Keratinocyte (primary cell): ENCODE measurements at places on chromosomes 12 and 14.

DNA sequence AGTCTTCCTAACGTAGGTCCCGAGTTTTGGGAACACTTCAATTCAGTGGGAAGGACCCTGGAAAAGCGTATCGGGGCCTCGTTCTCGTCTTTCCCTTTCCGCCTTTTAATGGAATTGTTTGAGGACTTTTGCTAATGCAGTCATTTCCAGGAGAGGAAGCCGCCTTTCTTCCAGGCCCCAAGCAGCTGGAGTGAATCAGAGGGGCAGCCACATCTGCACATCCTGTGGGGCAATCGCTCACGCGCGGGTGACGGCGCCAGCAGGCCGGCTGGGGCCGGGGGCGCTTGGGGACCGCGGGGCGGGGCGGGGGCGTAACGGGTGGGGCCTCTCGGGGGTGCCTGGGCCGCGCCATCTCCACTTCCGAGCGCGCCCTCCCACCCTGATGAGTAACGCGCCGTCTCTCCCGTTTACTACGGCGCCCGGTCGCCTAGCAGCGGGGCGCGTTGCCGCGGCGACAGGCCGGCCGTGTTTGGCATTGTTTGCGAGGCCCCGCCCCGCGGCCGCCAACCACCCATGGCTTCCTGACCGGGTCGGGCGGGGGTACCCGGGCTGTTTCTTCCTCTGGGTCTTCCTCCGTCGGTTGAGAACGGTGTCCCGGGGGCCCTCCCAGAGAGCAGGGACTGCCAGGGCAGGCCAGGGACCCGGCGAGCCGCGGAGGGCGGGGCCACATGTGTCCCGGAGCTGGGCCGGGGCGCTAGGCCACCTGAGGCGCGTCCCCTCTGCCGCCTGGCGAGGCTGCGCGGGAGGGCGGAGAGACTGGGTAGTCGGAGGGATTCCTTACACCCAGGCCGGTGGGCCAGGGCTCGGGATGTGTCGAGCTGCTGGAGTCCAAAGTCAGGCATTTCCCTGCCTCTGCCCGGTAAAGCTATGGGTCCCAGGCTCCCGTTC is 2.3 kb downstream of the GSG1 start:
- no peak for DNase-seq

DNA sequence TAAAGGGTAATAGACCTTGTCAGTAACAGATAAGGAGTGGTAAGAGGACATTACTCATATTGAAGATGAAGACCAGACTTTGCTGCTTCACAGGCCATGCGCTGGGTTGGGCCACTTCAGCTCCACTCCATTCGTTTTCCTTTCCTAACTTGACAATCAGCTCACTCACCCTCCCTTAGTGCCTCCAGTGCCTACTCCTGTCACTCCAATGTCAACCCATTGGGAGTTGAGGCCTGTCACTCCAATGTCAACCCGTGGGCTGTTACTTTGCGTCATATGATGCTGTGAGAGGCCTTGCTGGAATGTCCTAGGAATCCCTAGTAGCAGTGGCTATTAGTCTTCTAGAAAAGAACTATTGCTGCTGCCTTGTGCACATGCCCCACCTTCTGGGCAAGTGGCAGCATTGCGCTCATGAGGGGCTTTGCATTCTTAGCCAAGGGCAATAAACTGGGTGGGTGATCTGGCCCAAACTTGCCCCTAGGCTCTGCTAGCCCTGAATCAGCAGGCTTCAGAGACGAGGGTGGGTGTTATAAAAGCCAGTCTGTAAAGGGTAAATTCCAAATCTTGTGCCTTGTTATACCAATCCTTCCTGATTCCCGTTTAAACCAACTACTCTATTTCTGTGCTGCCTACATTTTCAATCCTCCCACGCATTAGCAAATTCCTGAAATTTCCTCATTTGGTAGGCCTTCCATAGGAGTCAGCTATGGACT is 36.1 kb downstream of the BAZ2A start:
- DNase-seq = peak; percentile 32

- no peak for DNase-seq
Measured at GRCh38 chr12:1809591-1810190, 10.7 kb upstream of the LRTM2 start.

- no peak for DNase-seq
Measured at GRCh38 chr14:68527329-68527851, 265.5 kb downstream of the ZFP36L1 start.

- DNase-seq = no peak
Measured at GRCh38 chr12:90124289-90124688, 415.7 kb upstream of the ATP2B1 start.

DNA sequence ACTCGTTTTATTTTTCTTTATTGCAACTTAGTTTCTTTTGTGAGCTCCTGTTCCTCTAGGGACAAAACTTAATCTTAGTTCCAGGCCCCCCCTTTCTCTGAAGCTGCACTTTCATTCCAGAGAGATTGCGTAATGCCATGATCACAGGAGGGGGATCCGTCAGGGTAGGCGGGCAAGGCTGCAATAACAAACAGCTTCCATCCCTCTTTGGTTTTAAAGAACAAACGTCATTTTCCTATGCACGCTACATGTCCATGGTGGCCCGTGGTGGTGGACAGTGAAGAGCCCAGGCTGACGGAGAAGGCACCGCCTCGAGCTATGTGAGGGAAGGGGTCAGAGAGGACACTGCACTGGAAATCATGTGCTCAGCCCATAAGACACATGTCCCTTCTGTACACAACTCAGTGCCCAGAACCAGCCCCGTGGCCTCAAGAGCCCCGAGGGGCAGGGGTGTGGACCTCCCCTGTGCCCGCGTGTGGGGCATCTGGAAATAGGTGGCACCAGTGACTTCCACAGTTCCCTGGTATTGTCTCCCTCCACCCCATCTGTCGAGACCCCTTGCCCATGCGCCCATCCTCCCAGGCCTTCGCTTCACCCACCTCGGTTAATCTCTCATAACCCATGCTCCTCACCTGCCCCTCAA is 161.4 kb downstream of the ADGRD1 start:
- DNase-seq = no peak

- DNase-seq = no peak
Measured at GRCh38 chr12:53068811-53069585, 10.2 kb downstream of the SPRYD3 start.

DNA sequence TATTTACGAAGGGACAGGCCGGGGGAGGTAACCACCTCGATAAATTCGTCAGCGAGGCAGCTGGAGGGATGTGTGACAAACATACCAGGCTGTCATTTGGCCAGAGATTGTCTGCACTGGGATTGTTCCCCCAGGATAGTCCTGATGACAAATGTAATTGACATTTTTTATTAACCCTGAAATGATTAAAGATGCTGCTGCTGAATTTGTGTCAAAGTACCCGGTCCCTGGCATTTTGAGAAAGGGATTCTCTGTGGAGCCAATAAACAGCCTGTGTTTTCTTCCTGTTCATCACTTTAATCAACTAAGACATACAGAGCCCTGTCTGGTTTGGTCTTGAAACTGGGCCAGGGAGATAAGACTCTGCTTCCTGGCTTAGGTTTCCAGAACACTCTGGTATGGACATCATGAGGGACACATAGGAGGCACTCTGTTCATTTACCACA is 117.6 kb downstream of the SLC25A47 start:
- DNase-seq = no peak

- no peak for DNase-seq
Measured at GRCh38 chr12:116433249-116433648, 125.9 kb upstream of the MAP1LC3B2 start.

DNA sequence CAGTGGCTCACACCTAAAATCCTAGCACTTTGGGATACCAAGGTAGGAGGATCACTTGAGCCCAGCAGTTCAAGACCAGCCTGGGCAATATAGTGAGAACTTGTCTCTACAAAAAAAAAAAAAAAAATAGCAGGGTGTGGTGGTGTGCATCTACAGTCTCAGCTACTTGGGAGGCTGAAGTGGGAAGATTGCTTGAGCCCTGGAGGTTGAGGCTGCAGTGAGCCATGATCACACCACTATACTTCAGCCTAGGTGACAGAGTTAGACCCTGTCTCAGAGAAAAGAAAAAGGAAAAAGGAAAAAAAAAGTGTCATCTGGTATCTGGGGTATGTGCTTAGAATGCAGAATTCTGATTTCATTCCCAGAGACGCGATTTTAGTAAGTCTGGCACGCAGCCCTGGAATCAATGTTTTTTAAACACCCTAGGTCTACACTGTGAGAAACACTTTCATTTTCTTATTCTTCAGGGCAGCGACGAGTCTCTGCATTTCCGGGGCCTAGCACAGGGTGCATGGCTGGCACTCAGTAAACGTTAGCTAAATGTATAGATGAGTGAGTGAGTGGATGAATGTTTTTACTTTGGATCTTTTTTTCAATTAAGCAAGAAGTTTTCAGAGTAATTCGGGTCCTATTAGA is 243.8 kb upstream of the PWP1 start:
- no peak for DNase-seq

DNA sequence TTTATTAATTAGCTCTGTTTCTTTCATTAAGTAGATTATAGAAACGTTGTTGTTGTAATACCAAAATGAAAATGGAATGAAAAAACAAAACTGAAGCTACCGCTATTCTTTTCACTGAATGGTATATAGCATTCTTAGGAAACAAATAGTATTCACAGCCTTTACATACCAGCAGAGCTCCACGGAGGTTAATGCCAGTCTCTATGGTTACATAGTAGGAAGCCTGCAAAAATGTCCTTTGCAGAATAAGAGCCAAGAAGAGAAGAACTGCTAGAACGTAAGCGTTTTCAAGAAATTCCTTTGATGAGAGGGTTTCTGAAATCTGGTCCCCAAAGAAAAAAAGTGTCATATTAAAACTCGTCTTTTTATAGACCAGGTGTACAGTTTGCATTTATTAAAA is 30.6 kb downstream of the ABCC9 start:
- no peak for DNase-seq

DNA sequence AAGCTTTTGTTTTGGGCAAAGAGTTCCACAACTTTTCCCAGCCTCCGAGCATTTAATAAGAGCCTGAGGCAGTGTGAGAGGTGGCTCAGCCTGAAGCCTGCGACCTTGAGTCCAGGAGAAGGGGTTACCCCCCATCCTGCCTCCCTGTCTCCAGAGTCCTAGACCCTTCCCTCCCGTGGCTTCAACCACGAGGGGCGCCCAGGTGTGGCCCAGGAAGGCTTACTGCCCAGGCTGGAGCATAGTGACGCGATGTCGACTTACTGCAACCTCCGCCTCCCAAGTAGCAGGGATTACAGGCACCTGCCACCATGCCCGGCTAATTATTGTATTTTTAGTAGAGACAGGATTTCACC is 641 bp downstream of the LRRC43 start:
- DNase-seq = no peak

- no peak for DNase-seq
Measured at GRCh38 chr12:69509308-69509736, 39.1 kb downstream of the FRS2 start.

- DNase-seq = no peak
Measured at GRCh38 chr12:112049351-112049750, 36.1 kb downstream of the ERP29 start.

DNA sequence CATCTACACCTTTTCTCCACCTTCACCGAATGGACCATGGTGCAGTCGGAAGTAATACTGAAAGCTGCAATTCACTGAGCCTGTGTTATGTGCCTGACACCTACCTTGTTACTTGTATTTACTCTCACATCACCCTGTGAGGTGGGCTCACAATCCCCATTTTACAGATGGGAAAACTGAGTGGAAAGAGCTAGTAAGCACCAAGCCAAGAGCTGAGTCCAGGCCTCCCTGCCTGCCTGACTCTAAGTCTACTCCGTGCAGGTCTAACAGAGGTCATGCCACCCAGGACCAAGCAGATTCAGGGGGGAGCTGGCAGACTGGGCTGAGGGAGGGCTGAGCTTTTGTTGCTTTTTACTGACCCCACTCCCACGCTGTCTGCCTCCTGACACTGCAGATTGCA is 29.1 kb upstream of the TC2N start:
- DNase-seq = no peak

- DNase-seq = no peak
Measured at GRCh38 chr14:83646228-83646627, 1883.7 kb upstream of the FLRT2 start.

DNA sequence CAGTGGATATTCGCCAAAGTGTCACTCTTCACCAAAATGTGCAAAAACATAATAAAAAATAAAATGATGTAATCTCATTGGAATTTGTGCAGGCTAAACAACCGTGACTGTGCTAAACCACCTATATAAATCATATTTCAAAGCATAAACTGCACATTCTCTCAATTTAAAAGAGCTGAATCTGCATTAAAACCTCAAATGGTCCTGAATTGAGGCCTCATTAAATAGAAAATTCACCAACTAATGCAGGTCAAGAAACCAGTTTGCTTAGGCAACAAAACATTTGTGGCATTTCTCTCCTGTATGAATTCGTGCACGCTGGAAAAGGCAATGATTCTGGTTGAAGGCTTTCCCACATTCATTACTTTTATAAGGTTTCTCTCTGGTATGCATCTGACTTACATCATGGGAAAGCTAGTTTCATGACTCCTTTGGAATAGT is 80.1 kb upstream of the IFNG-AS1 start:
- DNase-seq = no peak

DNA sequence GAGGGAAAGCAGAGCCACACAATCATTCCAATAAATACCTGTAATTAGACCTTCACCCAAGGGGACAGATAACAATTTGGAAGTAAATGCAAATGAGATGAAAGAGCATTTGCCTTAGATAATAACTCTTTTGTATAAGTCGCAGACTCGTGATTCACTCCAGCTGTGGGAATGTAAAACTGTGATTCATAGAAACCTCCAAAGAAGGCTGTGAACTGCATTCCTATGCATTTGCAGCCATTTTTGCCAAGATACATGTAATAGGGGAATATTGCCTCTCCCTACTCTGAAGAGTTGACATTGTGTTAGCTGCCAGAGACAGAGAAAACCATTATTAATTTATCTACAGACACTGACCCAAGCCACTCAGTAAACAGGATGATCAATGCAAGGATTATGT is 181.9 kb upstream of the ARHGAP5 start:
- DNase-seq = no peak

- DNase-seq = no peak
Measured at GRCh38 chr12:26134540-26134939, 9.7 kb upstream of the BHLHE41 start.

- DNase-seq = no peak
Measured at GRCh38 chr14:52063052-52063462, 5.8 kb downstream of the NID2 start.

DNA sequence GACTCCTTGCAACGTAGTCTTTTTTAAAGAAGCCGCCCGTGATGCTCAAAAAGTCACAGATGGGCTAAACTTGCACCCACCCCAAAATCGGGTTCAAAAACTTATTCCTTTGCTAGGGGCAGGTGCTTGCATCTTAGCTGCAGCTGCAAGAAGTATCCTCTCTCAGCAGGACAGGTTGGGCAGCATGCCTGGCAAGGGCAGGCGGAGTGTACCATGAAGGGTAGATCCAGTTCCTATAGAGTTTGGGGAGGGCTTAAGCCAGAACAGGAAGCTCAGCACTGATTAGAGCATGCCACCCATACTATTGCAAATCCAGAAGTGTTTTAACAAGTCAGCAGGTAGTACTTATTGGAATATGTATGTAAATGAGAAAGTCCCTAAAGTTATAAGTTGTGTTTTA is 48.7 kb downstream of the CPM start:
- no peak for DNase-seq

GRCh38 chr12:129886541-129886940 is 17.3 kb downstream of the TMEM132D start:
- no peak for DNase-seq

GRCh38 chr14:56490379-56490778 is 89.2 kb upstream of the TMEM260 start:
- DNase-seq = no peak

GRCh38 chr12:5456906-5457305 is 25.0 kb downstream of the NTF3 start:
- no peak for DNase-seq

- DNase-seq = no peak
Measured at GRCh38 chr12:77402716-77403115, 337.3 kb upstream of the E2F7 start.

- no peak for DNase-seq
Measured at GRCh38 chr14:64971943-64972791, at the start of gene RAB15. Gene RAB15, minus strand, starts transcription at chr14:64972336. Its CDS starts 260 bp downstream, at chr14:64972076.
